ENCODE measurements at places on chromosomes 11 and 22. TPM values are rescaled to one million over a fixed set of nuclear protein-coding genes. Genes with fewer than 3 reads are reported as not detected.

TEX54 gene
- total RNA-seq = not detected

CCDC73 gene
- 0.03 TPM for total RNA-seq

PPP2R1B gene
- total RNA-seq = 43.5 TPM

OSM gene
- 0.48 TPM for total RNA-seq

TTLL1 gene
- total RNA-seq = 4.9 TPM

CABP7 gene
- not detected for total RNA-seq

CREB3L1 gene
- total RNA-seq = 20.3 TPM

CDC42BPG gene
- 8.4 TPM for total RNA-seq

SEC14L6 gene
- 0.36 TPM for total RNA-seq

MMP12 gene
- total RNA-seq = 0.96 TPM

NLRP14 gene
- 0.40 TPM for total RNA-seq

WT1 gene
- total RNA-seq = 0.24 TPM

OR4P4 gene
- total RNA-seq = not detected

OR52N5 gene
- total RNA-seq = not detected

TBC1D10A gene
- total RNA-seq = 23.4 TPM

ELF5 gene
- 0.16 TPM for total RNA-seq

KLHDC7B gene
- total RNA-seq = 0.92 TPM

SGSM1 gene
- 3.1 TPM for total RNA-seq

FXYD2 gene
- total RNA-seq = 72.7 TPM

HBG2 gene
- total RNA-seq = not detected

SLN gene
- 13.7 TPM for total RNA-seq

TYR gene
- total RNA-seq = not detected

GANAB gene
- 254 TPM for total RNA-seq

SLCO2B1 gene
- total RNA-seq = 79.2 TPM

CDCA5 gene
- total RNA-seq = 6.4 TPM

NCAM1 gene
- total RNA-seq = 27.2 TPM

MIEF1 gene
- 25.8 TPM for total RNA-seq

CHST1 gene
- total RNA-seq = 2.9 TPM

USP2 gene
- 7.3 TPM for total RNA-seq

SYT7 gene
- total RNA-seq = 15.5 TPM

FXYD6 gene
- total RNA-seq = 19.5 TPM

MRGPRF gene
- total RNA-seq = 6.5 TPM

SHISAL1 gene
- total RNA-seq = 2.4 TPM

BIK gene
- 2.0 TPM for total RNA-seq

CECR2 gene
- total RNA-seq = 3.3 TPM

MS4A12 gene
- not detected for total RNA-seq

GGTLC2 gene
- 0.37 TPM for total RNA-seq

SSRP1 gene
- 64.6 TPM for total RNA-seq

MALAT1 gene
- total RNA-seq = 8,677 TPM

UPK2 gene
- 2.2 TPM for total RNA-seq

C11orf52 gene
- 8.7 TPM for total RNA-seq

TESMIN gene
- 1.5 TPM for total RNA-seq

MIAT gene
- total RNA-seq = 1.1 TPM

TRPM5 gene
- 0.07 TPM for total RNA-seq

TXN2 gene
- 42.6 TPM for total RNA-seq

DNAJB7 gene
- total RNA-seq = not detected

KRTAP5-1 gene
- total RNA-seq = not detected

SLC43A1 gene
- 42.2 TPM for total RNA-seq

DGCR8 gene
- total RNA-seq = 22.0 TPM

OR51B2 gene
- total RNA-seq = not detected
